ENCODE measurements at places on chromosomes 12 and 14. TPM values are rescaled to one million over a fixed set of nuclear protein-coding genes. Genes with fewer than 3 reads are reported as not detected.

DNA sequence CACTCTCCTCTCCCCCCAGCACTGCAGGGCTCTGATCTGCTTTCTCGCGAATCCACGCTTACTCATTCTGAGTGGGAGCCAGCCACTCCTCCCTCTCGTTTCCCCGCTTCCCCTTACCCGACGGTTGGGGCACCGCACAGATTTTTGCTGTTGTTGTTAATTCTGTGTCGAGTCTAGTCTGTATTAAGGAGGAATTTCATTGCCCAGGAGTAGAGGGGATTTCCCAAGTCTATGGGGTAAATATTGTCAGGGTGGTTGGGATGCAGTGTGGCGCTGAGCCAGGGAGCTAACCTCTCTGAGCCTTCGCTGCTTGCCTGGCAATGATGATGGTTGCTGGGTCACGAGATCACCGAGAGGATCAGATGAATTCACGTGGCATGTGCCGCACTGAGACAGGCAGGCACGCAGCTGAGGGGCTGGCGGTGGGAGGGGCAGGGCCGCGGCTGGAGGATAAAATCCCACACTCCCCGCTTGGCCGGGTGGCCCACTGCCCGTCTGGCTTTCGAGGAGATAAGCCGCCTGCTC lies 18.5 kb downstream of the NCOR2 start:
- no peak for DNase-seq

DNA sequence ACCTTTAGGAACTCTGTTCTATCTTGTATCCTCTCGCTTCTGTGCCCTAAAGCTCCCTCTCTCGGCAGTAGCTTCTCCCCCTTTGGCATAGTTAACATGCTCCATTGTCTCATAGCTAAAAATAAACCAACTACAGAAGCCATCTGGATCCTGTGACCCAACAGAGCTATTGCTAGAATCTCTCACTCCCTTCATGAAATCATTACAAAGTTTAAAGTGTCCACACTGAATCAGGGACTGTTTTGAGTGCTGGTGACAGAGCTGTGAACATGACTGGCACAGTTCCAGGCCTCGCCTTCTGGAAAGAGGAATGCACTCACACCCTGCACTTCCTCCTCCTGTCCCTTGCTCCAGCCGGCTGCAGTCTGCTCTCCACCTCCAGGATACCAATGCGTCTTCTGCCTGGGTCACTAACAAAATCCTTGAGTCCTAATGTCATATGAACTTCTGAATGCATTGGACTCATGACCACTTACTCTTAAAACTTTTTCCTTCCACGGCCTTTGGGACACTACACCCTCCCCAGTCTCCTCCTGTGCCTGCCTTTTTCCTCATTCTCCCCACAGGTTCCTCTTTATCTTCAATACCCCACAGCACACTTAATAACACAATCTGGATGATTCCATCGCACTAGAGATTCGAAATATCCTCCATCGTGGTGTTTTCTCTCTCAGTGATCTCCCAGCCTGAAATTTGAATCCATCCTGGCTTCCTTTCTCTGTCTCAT lies 13.2 kb downstream of the PLBD1 start:
- peak; percentile 51 for DNase-seq

- DNase-seq, result no peak
Measured at GRCh38 chr14:84234281-84234680, 1295.7 kb upstream of the FLRT2 start.

GRCh38 chr12:84803661-84804060 lies 108.9 kb downstream of the SLC6A15 start:
- DNase-seq, result no peak

DNA sequence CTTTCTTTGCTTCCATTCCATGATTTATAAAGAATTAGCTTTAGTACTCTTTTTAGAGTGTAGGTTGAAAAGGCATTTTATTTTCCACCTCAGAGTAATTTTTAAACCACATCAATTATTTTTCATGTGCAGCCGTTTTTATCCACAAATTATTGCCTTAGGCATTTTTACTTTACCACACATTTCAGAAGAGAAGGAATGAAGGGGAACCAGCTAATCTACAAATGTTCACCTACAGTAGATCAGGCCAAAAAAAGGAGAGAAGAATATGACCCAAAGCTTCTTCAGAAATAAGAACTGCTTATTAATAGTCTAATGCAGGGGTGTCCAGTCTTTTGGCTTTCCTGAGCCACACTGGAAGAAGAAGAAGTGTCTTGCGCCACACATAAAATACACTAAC lies 19.8 kb upstream of the NTN4 start:
- no peak for DNase-seq

DNA sequence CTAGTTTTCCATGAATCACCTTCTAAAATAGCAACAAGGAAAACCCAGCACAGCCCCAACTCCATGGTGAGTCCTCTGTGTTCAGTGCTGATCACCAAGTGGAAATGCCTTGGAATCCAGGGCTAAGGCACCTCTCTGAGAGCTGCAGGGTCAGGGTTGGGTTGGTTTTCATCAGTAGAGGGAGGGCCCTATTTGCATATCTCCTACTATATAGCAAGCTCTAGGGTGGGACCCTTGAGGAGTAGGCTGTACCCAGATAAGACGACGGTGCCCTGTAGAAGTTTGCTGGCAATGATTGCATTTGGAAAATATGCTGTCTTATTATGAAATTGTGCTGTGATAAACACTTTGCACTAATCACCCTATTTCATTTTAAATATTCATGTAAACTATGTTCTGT lies 1011.8 kb downstream of the TMEM121 start:
- no peak for DNase-seq

DNA sequence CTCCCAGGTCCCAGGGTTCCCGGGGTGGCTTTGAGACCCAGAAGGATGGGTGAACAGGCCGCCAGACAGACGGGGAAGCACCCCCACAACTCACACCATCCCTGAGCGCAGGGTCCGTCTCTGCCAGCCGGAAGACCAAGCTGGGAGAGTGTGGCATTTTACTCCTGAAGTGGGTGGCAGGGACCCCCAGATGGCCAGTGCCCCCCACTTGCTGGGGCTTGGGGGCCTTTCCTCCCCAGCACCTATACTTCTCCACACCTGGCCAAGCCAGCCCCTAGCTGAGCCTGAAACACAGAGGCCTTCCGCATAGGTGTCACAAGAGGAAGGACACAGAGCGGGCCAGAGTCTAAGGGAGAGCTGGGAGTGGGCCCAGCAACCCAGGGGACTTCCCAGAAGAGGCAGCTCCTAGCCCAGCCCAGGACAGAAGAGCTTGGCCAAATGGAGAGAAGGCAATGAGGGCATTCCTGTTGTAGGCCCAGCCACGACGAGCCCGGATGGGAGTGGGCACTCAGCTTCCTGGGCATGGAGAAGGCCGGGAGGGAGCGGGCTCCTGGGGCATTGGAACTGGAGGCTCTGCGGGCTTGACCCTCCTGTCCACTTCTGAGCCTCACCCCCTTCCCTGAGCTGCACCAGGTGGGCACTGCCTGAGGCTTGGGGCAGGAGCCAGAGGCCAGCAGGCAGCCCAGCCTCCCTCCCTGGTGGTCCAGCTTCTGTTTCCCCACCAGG lies 3.3 kb downstream of the AHNAK2 start:
- no peak for DNase-seq

GRCh38 chr12:67752226-67752732 lies 103.7 kb downstream of the DYRK2 start:
- DNase-seq, result no peak

GRCh38 chr14:66595394-66595793 lies 87.4 kb downstream of the GPHN start:
- no peak for DNase-seq

- no peak for DNase-seq
Measured at GRCh38 chr14:104751539-104752422, 1.2 kb upstream of the SIVA1 start.

GRCh38 chr12:56338308-56339157 lies at the start of gene IL23A:
TSS of gene IL23A (plus strand) at chr12:56338884. CDS start at chr12:56339045, 161 bp downstream.
- no peak for DNase-seq

DNA sequence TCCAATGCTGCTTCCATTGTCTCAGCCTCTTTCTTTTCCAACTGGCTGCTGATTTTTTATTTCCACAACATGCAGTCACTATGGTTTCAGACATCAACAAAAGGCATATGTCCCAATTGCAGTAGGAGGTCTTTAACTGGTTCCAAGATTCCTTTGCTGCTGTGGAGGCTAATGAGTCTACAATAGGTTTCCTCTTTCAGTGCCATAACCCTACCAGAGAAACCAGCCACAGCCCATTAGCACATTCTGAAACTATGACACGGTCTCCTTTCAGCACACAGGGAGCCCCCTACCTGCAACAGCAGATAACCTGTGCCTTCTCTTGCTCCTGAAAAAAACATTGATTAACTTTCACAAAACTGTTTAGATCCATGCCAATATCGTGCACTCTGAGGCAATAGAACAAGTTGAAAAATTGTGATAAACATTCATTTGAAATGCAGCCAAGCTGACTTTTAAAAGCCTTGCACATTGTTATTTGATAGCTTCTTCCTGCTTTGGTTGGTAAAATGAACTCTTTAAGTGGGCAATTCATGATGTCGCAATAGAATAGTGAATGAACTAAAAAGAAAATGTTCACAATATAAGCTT lies 32.4 kb downstream of the PLEKHG7 start:
- no peak for DNase-seq

GRCh38 chr12:78712834-78713481 lies 151.6 kb upstream of the SYT1 start:
- no peak for DNase-seq

- DNase-seq, result no peak
Measured at GRCh38 chr12:64058541-64059265, 163.4 kb downstream of the KICS2 start.

- DNase-seq, result no peak
Measured at GRCh38 chr14:60532442-60532841, 23.5 kb downstream of the SIX6 start.

DNA sequence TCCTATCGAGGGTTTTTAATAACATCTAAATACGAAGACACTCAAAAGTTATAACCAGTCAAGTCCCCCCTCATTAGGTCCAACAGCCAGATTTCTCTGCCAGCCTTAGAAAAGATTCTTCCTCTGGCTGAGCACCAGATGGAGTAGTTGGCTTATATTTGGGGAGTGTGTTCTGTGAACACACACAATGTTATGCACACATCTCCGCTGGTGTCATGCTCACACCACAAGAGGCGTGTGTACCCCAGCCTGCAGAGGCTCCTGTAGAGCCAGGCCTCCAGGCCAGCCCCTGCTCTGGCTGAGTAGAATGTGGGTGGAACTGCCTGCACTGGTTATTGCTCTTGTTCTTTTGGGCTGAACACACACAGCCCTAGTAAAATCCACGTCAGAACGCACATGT lies 64.0 kb downstream of the PIWIL1 start:
- no peak for DNase-seq

DNA sequence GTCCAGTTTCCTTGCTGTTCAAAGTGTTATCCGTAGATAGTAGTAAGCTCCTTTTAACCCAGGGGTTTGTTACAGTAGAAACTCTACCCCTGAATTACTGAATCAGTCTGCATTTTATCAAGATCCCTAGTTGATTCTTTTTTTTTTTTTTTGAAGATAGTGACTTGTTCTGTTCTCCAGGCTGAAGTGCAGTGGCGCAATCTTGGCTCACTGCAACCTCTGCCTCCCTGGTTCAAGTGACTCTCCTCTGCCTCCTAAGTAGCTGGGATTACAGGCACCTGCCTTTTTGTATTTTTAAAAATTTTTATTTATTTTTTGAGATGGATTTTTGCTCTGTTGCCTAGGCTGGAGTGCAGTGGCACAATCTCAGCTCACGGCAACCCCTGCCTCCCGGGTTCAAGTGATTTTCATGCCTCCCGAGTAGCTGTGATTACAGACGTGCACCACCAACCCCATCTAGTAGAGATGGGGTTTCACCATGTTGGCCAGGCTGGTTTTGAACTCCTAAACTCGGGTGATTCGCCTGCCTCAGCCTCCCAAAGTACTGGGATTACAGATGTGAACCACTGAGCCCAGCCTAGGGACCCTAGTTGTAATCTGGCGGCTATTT lies 10.5 kb downstream of the LARP4 start:
- DNase-seq, result no peak

DNA sequence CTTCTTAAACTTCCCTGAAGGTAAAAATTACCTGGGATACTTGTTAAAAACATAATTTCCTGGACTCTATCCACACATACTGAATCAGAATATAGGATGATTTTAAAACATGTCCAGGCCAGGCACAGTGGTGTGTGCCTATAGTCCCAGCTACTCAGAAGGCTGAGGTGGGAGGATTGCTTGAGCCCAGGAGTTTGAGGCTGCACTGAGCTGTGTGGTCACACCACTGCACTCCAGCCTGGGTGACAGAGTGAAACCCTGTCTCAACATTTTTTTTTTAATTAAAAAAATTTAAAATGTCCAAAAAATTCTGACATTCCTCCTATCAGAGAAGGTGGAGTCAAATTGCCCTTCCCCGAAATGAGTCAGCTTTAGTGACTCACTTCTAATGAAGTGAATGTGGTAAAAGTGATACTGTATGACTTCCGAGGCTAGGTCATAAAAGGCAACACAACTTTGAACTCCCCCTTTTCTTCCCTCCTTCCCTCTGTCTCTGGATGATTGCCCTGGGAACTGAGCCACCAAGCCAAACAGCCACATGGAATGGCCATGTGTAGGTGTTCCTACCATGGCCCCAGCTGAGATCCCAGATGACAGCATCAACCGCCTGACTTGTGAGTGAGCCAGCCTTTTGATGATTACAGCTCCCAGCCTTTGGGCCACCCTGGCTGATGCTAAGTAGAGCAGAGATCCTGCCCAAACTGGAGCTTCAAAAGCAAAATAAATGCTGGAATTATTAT lies 36.3 kb downstream of the LIMA1 start:
- DNase-seq, result peak; percentile 80

DNA sequence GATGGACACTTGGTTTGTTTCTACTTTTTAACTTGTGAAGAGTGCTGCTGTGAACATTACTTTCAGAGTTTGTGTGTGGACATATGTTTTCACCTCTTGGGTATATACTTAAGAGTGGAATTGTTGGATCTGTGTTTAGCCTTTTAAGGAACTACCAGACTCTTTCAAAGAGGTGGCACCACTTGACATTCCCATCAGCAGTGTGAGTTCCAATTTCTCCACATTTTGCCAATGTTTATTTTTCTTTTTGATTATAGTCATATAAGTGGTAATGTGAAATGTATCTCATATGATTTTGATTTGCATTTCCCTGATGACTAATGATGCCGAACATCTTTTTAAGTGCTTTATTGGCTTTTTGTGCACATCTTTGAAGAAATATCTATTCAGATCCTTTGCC lies 44.8 kb downstream of the ARHGAP5 start:
- DNase-seq, result no peak

DNA sequence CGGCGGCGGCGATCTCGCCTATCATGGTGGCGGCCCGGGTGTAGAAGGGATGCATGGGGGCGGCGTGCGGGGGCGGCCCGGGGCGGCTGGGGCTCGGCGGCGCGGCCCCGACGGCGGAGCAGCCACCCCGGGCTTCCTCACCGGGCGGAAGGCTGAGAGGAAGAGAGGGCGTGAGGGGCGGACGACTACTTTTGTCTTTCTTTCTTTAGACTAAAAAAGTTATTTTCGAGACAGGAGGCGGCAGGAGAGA lies 240 bp downstream of the BTG1 start:
- no peak for DNase-seq

GRCh38 chr14:97336179-97336578 lies 539.0 kb downstream of the VRK1 start:
- no peak for DNase-seq

Gene KRT79
- total RNA-seq, result not detected

Gene ZNF891
- 5.4 TPM for total RNA-seq

Gene MED6
- 50.7 TPM for total RNA-seq

Gene COX14
- total RNA-seq, result 57.2 TPM

Gene PRH1
- total RNA-seq, result 30.5 TPM
